GM23248 (cell line): ENCODE measurements at places on chromosomes 2 and 18.
A peak's percentile ranks its signal among the peaks of the same experiment; 100 is the strongest.

DNA sequence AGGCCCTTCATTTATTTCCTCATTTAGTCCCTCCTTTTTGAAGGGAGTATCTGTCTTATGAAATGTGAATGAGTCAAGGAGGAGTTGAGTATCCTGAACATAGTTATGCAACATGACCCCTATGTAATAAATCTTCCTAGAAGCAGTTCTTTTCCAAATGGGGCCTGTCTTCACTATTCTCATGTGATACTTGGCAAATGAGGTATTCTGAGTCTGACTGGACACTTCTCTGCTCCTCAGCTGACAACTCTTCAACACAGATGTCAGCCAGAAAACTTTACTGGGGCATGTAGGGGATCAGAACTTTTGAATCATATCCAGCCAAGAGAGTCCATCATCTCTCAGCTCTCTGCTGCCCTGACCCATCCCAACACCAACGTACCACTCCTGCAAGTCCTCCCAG is 291.6 kb downstream of the ZNF385B start:
- peak; percentile 78 for DNase-seq
- no peak overlapping the region for H3K27ac ChIP-seq
- peaks cover 6% of the 10 kb centered on the region; the same call in 1 of the 2 replicates for H3K4me1 ChIP-seq
- no peak overlapping the region for H3K4me3 ChIP-seq
- H3K27me3 ChIP-seq = no peaks in the 10 kb centered on the region
- H3K36me3 ChIP-seq = no peaks in the 10 kb centered on the region

GRCh38 chr2:20349513-20349921 is 1.1 kb downstream of the PUM2 start:
- no peaks in the 10 kb centered on the region for H3K36me3 ChIP-seq
- peak; percentile 46 for DNase-seq
- peak overlapping the region; percentile 88 for H3K4me3 ChIP-seq
- peak overlapping the region; percentile 57 for H3K27ac ChIP-seq

DNA sequence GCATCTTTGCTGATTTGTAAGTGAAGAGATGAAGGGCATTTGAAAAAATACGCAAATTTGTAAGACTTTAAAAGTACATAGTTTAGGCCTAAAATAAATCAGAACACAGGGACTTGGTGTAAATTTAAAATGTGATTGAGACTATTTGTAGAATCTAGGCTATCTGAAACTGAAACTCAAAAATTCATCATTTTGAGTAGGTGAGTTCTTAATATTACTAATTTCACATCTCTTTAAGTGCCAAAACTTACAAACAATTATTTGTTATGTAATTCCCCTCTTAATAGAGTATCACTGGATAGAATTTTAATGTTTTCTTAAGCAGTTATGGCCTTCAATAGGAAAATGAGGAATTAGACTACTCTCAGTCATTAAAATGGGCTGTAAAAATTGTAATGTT is 14.0 kb upstream of the HRH4 start:
- no peaks in the 10 kb centered on the region for H3K4me1 ChIP-seq
- no peak overlapping the region for H3K27ac ChIP-seq
- no peak for DNase-seq
- no peak overlapping the region for H3K4me3 ChIP-seq

DNA sequence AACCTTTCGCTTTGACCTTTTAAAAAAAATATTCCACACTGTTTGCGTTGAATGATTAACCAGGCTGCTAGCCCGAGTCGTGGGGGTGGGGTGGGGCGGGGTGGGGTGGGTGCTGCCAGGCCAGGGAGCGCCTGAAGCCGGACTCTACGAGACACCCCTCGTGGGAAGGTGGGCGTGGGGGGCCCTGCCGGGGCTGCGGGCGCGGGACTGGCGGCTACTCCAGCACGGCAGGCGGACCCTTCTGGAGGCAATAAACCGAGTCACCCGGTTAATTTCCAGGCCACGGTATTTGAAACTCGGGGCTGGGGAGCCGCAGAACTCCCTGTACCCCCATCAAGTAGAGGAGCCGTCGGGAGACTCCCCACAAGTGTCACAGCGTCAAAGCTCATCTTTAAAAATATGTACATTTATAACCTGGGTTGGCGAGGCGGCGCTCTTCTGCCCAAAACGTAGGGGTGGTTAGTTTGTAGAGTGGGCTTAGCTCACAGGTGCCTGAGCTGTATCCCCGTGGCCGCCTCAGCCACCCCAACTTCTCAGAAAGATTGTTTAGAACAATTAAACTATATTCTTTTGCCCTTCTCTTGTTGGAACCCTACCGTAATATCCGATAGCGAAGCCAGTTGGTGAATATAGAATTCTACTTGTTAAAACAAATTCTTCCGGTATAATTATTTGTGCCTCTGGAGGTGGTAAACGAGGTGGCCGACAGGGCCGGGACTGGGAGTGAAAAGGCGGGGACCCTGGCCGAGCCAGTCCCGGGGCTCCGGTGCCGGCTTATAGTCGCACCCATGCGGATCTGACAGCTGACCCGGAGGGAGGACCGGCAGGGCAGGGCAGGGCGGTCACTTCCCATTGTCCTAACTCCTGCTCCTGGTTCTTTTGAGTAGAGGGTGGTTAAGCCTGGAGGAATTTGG is 1.4 kb downstream of the B3GNT2 start:
- no peaks in the 10 kb centered on the region for H3K36me3 ChIP-seq
- H3K4me1 ChIP-seq = peaks cover 18% of the 10 kb centered on the region; the same call in 1 of the 2 replicates
- H3K4me3 ChIP-seq = peak overlapping the region; percentile 88
- no peaks in the 10 kb centered on the region for H3K27me3 ChIP-seq

GRCh38 chr2:241859436-241860183 is 916 bp upstream of the PDCD1 start:
- H3K27ac ChIP-seq = no peak overlapping the region
- H3K36me3 ChIP-seq = no peaks in the 10 kb centered on the region
- H3K4me1 ChIP-seq = peaks cover 5% of the 10 kb centered on the region; the same call in 1 of the 2 replicates

DNA sequence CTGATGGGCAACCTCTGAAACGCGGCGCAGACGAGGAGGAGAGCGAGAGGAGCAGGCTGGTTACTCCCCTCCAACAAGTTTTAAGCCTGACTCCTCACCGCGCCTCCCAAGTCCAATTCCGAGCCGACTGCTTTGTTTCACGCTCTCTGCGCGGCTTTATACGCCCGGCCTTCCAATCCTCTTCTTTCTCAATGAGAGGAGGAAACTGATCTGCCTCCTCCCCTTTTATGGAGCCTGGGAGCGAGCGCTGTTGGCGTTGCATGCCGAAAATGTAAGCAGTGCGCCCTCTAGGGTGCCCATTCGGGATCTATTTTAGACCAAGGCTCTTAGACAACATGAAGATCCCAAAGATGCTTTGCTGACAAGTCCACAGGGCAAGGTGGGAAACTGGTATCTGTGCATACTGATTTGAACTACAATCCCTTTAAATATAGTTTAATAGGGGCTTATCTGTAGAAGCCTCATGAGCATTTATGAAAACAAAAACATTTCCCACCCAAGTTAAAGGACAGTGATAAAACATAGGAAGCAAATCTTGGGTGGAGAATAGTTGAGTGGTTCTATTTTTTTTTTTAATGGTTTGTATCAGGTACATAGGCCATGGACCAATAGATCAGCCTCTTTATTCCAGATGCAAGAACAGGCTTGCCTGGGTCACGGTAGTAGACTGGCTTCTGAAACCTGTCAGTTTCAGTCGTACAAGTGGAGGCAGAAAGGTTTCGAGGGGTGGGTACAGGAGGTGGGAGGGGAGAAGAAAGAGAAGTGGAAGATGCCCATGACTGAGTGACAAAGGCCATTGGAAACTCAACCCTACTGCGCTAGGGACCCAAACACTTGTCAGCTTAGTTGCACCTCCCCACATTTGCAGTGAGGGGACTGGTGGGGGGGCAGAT is at the start of gene RND3:
TSS of gene RND3 (minus strand) at position 131 of the 893 bp plus-strand sequence. CDS start 250 bp downstream, outside the sequence.
- peaks cover 42% of the 10 kb centered on the region for H3K4me1 ChIP-seq
- H3K27me3 ChIP-seq = no peaks in the 10 kb centered on the region

- H3K27me3 ChIP-seq = no peaks in the 10 kb centered on the region
- H3K27ac ChIP-seq = no peak overlapping the region
- no peaks in the 10 kb centered on the region for H3K36me3 ChIP-seq
- no peaks in the 10 kb centered on the region for H3K4me1 ChIP-seq
- DNase-seq = no peak
These were observed 100.0 kb downstream of the SPOPL start for GRCh38 chr2:138601458-138602165.

- no peaks in the 10 kb centered on the region for H3K36me3 ChIP-seq
- no peak overlapping the region for H3K27ac ChIP-seq
- H3K4me3 ChIP-seq = no peak overlapping the region
These were observed 18.9 kb upstream of the CCDC88A start for GRCh38 chr2:55438391-55439100.

DNA sequence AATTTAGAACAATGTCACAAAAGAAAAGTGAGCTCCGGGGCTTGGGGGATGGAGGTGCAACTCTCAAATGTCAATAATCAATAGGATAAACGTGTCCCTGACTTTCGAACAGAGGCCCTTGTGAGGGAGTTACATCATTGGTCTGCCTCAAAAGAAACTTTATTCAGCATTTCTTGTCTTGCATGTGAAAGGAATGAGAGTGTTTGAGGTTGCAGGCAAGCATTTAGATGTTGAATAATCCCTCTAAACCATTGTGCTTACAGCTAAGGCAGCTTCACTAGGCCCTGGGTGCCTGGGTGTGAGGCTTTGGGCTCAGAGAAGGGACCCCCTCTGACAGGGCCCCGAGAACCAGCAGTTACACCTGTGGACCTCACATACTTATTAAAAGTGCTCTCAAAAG is 28.6 kb upstream of the FHL2 start:
- H3K4me3 ChIP-seq = no peak overlapping the region
- no peak for DNase-seq
- H3K36me3 ChIP-seq = no peaks in the 10 kb centered on the region
- H3K27ac ChIP-seq = no peak overlapping the region

DNA sequence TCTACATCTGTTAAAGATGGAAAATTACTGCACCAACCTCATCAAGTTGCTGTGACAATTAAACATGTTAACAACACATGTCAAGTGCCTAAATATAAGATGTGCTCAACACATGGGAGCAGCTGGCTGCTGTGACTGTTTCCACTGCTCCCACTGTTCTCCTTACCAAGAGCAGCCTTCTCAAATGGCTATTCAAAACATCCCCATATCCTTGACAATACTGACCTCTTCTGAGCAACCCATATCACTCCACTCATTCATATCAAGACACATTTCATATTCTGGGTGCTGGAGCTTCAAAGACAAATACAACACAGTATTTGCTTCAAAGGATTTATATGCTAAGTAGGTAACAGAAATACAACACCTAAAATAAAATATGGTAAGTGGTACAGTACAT is 60.3 kb downstream of the PIAS2 start:
- DNase-seq = no peak
- H3K27me3 ChIP-seq = no peaks in the 10 kb centered on the region
- no peak overlapping the region for H3K4me3 ChIP-seq
- H3K36me3 ChIP-seq = no peaks in the 10 kb centered on the region
